ENCODE measurements at places on chromosomes 12 and 14.

DNA sequence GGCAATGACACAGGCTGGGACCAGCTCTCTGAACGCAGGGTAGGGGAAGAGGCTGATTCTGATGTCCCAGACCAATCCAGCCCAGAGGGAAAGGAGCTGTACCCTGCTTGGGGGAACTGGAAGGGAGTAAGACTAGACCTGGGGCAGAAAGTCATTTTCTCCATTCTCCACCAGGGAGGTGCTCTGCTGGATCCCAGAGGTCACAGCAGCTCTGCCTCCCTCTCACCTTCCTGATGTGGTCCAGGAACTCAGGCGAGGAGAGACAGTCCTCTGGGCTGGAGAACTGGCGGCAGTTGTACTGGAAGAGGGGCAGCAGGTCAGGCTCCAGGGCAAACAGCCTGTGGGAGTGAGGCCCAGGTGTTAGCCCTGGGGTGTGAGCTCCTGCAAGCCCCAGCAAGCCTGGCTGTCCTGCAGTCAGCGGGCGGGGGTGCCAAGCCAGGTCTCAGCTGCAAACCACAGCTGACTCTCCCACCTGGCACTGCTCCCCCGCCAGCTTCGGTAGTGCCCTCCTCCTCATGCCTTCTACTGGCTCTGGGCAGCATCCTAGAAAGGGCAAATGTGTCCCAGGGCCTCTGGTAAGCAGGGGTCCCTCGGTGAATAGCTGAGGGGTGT, 1.9 kb downstream of the NGB start:
- H3K4me3 ChIP-seq = no peak overlapping the region
- H3K4me1 ChIP-seq = peaks cover 3% of the 10 kb centered on the region
- peaks cover 8% of the 10 kb centered on the region for H3K36me3 ChIP-seq

GRCh38 chr12:121579190-121579791, 1.5 kb downstream of the KDM2B start:
- no peak overlapping the region for H3K27ac ChIP-seq
- peaks cover 2% of the 10 kb centered on the region for H3K36me3 ChIP-seq
- peaks cover 54% of the 10 kb centered on the region for H3K4me1 ChIP-seq
- H3K27me3 ChIP-seq = no peaks in the 10 kb centered on the region
- DNase-seq = peak; percentile 36
- peak overlapping the region; percentile 87 for H3K4me3 ChIP-seq

DNA sequence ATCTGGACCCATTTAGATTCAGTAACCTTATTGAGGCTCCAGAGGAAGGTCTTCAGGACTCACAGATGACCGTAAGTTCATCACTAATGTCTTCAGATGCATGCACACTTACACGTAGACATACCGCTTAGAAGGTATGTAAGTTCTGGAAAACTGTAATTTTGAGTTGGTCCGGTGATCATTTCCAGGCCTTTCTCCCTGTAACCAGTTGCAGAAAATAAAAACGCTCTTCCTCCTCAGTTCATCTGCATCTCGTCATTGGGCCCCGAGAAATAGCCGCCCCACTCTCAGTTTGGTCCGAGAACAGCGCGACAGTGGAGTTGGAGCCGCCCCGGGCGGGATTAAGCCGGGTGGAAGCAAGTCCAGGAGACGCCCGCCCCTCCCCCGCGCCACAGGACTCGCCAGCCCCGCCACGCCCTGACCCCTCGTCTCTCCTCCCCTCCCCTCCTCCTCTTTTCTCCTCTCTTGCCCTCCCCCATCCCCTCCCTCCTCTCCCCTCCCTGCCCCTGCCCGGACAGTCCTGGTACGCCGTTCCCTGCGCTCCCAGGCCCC, 83.7 kb downstream of the TNFAIP2 start:
- H3K36me3 ChIP-seq = peaks cover 3% of the 10 kb centered on the region
- H3K4me3 ChIP-seq = peak overlapping the region; percentile 72
- peaks cover 21% of the 10 kb centered on the region for H3K27me3 ChIP-seq
- H3K27ac ChIP-seq = peak overlapping the region; percentile 89

DNA sequence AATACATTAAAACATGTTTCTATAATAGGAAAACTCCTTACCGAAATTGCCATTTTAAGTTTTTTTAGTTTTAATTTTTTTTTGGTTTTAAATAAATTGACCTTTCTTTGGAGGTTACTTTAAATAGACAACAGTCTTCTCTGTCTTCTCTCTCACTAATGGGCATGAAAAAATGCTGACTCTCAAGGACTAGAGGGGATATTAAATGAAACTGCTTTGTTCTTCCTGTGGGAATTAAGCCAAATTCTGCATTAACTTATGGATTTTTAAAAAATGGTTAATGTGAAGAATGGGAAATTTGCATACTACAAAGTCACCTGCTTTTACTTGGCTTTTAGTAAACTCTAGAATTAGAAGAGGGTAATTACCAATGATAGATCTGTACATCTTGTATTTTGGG, 378.9 kb downstream of the TMTC2 start:
- H3K4me1 ChIP-seq = peaks cover 25% of the 10 kb centered on the region
- H3K36me3 ChIP-seq = peaks cover 17% of the 10 kb centered on the region
- no peak overlapping the region for H3K4me3 ChIP-seq
- H3K27me3 ChIP-seq = no peaks in the 10 kb centered on the region

DNA sequence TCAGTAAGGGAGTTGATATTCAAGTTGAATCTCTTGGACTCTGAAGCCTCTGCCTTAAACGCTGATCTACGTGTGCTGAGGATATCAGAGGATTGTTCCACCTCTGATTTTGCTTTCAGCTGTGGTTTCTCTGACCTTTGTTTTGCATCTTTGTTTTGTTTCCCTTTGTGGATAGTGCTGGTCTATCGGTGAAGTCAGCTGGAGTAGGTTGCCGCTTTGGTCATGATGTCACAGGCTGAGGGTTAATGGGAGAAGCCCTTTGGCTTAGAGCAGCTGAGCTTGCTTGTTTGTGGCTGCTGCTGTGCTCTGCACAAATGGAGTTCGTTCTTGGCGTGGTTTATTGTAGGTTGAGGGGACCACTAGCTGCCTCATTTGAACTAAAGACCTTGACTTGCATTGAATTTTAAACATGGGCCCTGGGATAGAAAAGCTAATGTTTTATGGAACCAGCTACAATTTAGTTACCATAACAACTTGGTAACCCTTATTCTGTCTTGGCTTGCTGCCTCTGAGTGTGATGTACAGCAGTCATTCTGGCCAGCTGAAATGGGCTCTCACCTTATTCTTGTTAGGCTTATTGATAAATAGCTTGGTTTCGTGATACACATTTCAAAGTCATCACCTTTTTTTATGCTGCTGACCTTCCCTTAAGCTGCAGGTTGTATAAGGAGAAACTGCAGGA, 284.5 kb upstream of the E2F7 start:
- H3K27ac ChIP-seq = no peak overlapping the region
- peaks cover 12% of the 10 kb centered on the region for H3K4me1 ChIP-seq
- H3K36me3 ChIP-seq = no peaks in the 10 kb centered on the region
- DNase-seq = no peak

GRCh38 chr14:62847168-62847567, 198.1 kb downstream of the KCNH5 start:
- no peak for DNase-seq
- no peak overlapping the region for H3K4me3 ChIP-seq
- H3K4me1 ChIP-seq = no peaks in the 10 kb centered on the region
- H3K36me3 ChIP-seq = no peaks in the 10 kb centered on the region
- H3K27ac ChIP-seq = no peak overlapping the region

DNA sequence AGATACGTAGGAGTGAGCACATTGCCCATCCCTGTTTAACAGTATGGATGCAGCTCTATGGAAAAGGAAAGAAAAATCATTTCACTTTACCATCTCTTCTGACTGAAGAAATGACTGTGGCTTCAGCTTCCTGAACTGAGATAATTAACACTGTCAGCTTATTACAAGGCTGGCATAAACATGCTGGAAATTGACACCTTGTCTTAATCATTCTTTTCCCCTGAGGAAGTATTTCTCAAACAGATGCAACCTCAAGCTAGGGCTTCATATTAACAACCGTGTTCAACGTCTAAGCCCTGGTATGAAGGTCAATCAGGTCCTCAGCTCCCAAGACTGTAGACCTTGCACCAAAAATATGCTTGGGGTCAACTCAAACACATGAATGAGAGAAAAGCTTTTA, 25.0 kb downstream of the RERG start:
- H3K27me3 ChIP-seq = no peaks in the 10 kb centered on the region
- no peak overlapping the region for H3K4me3 ChIP-seq
- H3K4me1 ChIP-seq = peaks cover 78% of the 10 kb centered on the region
- H3K27ac ChIP-seq = no peak overlapping the region
- peaks cover 9% of the 10 kb centered on the region for H3K36me3 ChIP-seq

DNA sequence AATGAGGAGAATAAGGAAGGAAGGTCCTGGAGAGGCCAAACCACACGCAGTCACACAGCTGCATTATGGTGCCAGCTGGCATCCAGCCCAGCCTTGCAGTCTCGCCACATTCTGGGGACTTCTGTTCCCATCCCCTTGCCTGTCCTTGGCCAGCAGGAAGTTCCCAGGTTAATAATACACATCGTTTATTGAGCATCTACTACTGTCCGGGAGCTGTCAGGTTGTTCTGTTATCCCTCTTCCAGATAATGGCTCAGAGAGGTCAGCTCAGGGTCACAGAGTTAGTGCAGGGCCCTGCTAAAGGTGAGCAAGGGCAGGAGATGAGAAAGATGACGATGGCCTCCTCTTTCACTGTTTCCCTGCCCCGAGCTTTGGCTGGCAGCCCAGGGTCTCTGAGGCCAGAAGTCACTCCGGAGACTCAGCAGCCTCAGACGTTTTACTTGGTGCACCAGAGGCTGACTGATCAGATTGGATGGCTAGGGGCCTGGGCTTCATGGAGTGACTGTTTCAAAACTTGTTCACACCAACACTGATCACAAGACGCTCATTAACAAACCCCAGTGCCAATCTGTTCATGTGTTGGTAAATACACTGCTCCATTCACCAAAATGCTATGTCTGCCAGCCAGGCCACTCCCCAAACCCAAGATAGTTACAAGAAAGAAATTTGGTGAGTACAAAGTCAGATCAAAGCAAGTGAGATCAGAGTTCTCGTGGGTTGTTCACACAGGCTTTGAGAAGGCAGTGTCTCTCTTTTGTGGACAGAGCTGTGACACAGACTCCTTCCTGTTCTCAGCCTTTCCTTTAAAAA, 79.2 kb downstream of the B4GALNT3 start:
- peaks cover 17% of the 10 kb centered on the region for H3K4me1 ChIP-seq
- H3K27ac ChIP-seq = peak overlapping the region; percentile 57
- no peak overlapping the region for H3K4me3 ChIP-seq
- peaks cover 13% of the 10 kb centered on the region for H3K27me3 ChIP-seq

DNA sequence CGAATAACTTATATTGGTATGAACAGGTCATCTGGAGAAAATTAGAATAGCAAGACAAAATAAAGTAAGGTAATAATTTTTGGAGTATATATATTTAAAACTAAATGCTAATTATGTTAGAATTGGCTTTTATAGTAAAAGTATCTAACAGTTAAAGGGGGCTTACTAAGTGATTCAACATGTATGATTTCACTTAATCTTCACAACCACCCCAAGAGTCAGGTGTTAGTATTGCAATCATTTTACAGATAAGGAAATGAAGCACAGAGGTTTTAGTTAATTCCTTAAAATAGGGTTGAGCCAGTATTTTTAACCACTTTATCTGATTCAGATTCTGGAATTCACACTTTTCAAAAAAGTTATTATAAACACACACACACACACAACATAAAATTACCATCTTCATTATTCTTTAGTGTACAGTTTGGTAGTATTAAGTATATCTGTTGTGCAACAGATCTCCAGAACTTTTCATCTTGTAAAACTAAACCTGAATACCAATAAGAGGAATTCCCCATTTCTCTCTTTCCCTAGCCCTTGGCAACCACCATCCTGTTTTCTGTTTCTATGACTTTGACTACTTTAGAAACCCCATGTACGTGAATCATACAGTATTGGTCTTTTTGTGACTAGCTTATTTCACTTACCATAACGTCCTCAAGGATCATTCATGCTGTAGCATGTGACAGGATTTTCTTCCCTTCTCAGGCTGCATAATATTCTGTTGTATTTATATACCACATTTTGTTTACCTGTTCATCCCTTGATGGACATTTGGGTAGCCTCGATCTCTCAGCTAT, 12.5 kb downstream of the A2M start:
- no peak for DNase-seq
- H3K27me3 ChIP-seq = peaks cover 6% of the 10 kb centered on the region

DNA sequence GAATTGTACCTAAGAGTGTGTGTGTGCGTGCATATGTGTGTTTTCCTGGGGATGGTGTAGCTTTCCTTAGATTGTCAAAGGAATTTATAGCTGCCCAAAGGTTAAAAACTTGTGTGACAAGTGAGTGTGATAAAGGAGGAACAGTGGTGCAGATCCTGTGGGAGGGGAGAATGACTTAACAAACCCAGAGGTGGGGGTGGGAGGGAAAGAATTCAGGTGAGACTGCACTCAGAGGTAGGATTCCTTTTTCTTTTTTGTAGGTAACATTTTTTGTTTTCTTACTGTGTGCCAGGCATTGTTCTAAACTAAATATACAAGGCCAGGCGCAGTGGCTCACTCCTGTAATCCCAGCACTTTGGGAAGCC, 45.3 kb upstream of the SINHCAF start:
- H3K36me3 ChIP-seq = no peaks in the 10 kb centered on the region
- H3K27me3 ChIP-seq = no peaks in the 10 kb centered on the region
- peaks cover 31% of the 10 kb centered on the region for H3K4me1 ChIP-seq
- H3K27ac ChIP-seq = peak overlapping the region; percentile 96

- H3K27ac ChIP-seq = no peak overlapping the region
- no peak for DNase-seq
- no peaks in the 10 kb centered on the region for H3K36me3 ChIP-seq
- H3K4me1 ChIP-seq = peaks cover 13% of the 10 kb centered on the region
Observed at GRCh38 chr12:12007001-12007712, 63.6 kb upstream of the BCL2L14 start.

GRCh38 chr12:59737725-59738463, 142.1 kb downstream of the SLC16A7 start:
- peaks cover 4% of the 10 kb centered on the region for H3K4me1 ChIP-seq
- H3K27ac ChIP-seq = no peak overlapping the region
- H3K36me3 ChIP-seq = no peaks in the 10 kb centered on the region
- no peak for DNase-seq

- H3K27me3 ChIP-seq = no peaks in the 10 kb centered on the region
- peak overlapping the region; percentile 87 for H3K4me3 ChIP-seq
Observed at GRCh38 chr14:77375164-77375950, 1.5 kb downstream of the TMED8 start.

DNA sequence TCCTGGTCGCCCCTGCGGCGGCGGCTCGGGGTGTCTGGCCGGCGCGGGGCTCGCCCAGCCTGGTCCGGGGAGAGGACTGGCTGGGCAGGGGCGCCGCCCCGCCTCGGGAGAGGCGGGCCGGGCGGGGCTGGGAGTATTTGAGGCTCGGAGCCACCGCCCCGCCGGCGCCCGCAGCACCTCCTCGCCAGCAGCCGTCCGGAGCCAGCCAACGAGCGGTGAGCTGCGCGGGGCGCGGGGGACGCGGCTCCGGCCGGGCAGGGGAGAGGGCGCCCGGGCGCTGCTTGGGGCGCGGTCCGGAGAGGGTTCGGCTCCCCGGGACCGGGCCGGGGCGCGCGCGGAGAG, at the start of gene LGALS3:
LGALS3 (plus strand) TSS at position 167 of the 342 bp plus-strand sequence. CDS start 8,122 bp downstream, outside the sequence.
- H3K27me3 ChIP-seq = peaks cover 29% of the 10 kb centered on the region
- DNase-seq = peak; percentile 34
- no peaks in the 10 kb centered on the region for H3K36me3 ChIP-seq
- H3K27ac ChIP-seq = peak within 1 kb of the TSS; percentile 39

- H3K4me3 ChIP-seq = no peak overlapping the region
- peaks cover 19% of the 10 kb centered on the region for H3K27me3 ChIP-seq
Observed at GRCh38 chr14:80055226-80055625, 156.1 kb downstream of the DIO2 start.

All from mesothelial cell of epicardium (in vitro differentiated cells).